ENCODE measurements at places on chromosomes 2 and 18.

GRCh38 chr2:235468978-235469655 lies 24.7 kb upstream of the AGAP1 start:
- no peak for DNase-seq

GRCh38 chr18:45775241-45775676 lies 50.2 kb upstream of the SIGLEC15 start:
- DNase-seq: peak; percentile 52

DNA sequence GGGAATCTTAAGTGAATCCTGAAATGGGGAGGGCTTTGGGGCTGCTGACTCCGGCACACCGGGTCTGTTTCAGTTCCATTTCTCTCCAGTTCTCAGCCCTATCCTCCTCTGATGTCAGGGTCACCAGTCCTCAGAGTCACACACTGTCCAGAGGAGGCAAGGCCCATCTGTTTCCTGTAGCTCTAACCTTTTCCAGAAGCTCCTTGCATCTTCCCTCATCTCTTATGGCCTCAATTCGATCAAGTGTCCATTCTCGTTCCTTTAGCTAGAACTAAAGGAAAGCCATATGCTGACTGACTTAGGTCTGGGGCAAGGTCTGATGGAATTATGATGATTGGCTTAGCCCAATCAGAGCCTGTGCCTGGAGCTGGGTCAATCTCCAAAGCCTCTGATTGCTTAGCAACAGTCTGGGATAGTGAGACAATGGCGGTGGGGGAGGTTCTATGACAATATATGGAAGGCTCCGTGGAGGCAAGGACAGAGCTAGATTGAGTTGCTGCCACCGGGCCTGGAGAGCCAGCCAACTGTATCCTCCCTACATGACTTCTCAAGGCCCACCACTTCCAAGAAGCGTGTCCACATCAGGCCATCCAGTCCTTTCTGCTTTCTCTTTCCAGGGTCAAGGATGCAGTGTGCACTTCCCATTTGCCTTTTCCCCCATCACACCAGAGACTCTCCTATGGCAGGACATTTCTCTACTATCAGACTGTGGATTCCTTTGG lies 5.2 kb downstream of the ANKRD53 start:
- DNase-seq: no peak

GRCh38 chr2:6866275-6866671 lies 566 bp upstream of the CMPK2 start:
- DNase-seq: peak; percentile 31

DNA sequence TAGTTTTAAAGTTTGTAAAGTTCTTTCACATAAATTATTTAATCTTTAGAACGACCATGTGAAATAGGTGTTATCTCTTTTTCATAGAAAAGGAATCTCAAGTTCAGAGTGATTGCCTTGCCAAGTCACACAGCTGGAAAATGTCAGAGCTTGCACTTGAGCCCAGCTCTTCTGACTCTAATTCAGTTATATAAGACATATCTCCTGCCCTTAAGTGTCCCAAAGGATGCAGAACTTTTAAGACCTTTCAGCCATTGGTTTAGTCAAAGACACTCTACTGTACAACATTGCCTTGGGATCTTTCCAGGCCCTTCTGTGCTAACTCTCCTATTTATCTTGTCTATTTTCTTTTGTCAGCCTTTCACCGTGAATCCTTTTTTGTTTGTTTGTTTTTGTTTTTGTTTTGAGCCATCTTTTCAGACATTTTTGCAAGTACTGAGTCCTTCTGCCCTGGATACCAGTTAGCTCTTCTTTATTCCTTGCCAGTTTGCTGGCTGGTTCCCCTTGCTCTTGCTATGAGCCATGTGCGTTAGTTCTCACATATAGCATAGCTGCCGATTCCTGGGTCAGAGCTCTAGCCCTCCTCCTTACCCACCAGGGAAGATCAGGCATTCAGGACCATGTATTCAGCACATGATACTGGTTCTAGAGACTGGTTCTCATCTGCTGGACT lies 160.0 kb upstream of the MYO3B start:
- no peak for DNase-seq

DNA sequence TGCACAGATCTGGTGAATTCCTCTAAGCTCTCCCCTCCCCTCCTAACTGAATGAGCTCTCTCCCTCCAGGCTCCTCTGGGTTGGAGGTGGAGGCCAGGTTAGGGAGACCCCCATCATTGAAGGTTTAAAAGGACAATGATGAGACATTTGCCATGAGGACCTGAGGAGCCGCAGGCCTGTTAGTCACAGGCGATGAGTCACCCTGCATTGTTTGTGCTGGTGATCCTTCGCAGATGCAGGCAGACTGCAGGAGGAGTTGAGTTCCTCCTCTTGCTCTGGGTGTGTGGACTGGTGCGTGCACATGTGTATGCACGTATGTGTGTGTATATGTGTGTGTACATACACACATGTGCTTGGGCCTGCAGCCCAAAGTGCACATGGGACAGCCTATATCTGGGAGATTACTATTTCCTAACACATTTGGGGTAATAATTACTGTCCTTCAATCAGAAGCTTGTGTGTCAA lies 42.0 kb downstream of the MCFD2 start:
- DNase-seq: no peak

- no peak for DNase-seq
Measured at GRCh38 chr2:1942836-1943360, 198.6 kb upstream of the PXDN start.

- no peak for DNase-seq
Measured at GRCh38 chr2:168896783-168897182, 4.3 kb upstream of the G6PC2 start.

GRCh38 chr2:18123211-18123570 lies 244.7 kb downstream of the KCNS3 start:
- DNase-seq: no peak

- no peak for DNase-seq
Measured at GRCh38 chr2:16861111-16861510, 195.5 kb upstream of the CYRIA start.

DNA sequence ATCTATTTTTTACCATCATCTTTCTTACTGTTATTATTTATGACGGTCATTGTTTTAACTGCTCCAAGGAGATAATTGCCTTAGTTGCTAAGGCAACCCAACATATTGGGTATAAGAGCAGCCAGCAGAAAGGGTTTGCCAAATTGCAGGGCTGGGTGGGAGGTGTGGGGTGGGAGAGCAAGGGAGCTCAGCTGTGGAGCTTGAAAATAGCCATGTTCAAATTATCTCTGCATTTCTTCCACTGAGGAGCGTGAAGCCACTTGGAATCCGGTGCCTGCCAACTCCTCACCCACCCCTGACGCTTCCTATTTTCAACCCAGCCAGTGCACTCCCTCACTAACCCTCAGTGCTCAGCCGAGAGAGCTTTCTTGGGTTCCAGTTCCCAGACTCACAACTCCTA lies 60.8 kb downstream of the SETBP1 start:
- no peak for DNase-seq

GRCh38 chr2:25336383-25336841 lies 5.3 kb downstream of the DNMT3A start:
- no peak for DNase-seq

GRCh38 chr18:66553824-66554223 lies 50.1 kb downstream of the CDH19 start:
- no peak for DNase-seq

DNA sequence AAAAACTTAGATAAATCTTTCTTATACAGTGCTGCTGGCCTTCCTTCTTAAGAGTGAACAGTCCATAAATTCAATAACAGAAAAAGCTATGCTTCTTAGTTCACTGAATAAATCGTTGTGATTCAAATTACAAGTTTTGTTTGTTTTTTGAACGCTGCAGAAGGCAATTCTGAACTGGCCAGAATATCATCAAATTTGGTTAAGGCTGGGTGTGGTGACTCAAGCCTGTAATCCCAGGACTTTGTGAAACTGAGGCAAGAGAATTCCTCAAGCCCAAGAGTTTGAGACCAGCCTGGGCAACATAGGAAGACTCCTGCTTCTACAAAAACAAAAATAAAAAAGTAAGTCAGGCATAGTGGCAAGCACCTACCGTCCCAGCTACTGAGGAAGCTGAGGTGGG lies 111.2 kb upstream of the SLC39A10 start:
- no peak for DNase-seq

GRCh38 chr2:137925599-137925998 lies 38.7 kb upstream of the HNMT start:
- no peak for DNase-seq

DNA sequence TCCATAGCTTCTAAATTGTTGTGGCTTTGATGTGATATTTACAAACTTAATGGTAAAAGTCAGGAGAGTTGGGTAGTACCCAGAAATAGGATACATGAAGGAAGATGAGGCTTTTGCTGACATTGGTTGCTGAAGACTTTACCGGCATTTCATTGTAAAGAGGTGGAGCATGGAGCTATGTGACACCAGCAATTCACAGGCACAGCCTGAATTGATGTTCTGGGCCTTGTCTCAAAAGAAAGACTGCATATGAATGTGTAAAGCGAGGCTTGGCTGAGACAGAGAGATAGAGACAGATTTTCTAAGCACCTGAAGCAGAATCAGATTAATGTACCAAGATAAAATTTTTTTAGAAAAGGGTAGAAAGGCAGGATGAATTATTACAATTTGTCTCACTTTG lies 864.9 kb upstream of the ID2 start:
- no peak for DNase-seq

- no peak for DNase-seq
Measured at GRCh38 chr2:44075541-44075940, 79.8 kb upstream of the LRPPRC start.

- DNase-seq: no peak
Measured at GRCh38 chr18:44791520-44791919, 110.8 kb downstream of the SETBP1 start.

GRCh38 chr18:39604836-39605235 lies 2039.2 kb upstream of the CELF4 start:
- DNase-seq: no peak

DNA sequence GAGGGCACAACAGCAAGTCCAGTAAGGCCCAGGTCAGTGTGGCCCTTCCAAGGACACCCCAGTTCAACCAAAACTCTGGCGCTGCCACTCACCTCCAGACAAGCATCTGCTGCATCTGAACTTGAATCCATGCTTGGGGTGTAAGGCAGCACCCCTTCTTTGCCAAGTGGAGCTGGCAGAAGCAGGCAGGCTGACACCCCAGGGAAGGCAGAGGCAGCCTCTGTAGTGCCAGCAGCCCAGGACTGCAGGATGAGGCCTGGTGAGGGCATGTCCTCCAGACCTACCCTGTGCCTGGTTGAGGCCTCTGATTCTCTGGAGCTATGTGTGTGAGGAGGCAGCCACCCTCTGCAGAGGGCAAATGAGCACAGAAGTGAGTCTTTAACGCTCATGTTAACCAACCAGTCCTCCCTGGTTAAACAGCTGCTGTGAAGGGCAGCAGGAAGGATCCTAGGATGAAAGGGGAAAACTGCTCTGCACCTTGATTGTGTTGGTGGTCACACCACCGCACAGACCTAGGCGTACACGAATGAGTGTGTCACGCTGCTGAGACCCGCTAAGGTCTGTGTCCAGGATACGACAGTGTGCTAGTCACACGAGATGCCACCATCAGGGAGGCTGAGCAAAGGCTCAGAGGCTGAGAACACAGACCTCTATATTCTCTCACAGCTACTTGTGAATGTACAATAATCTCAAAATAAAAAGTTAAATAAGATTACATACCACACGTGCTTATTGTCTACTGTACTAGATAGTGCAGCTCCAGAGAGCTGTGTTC lies 2.2 kb downstream of the PARD6G start:
- no peak for DNase-seq

DNA sequence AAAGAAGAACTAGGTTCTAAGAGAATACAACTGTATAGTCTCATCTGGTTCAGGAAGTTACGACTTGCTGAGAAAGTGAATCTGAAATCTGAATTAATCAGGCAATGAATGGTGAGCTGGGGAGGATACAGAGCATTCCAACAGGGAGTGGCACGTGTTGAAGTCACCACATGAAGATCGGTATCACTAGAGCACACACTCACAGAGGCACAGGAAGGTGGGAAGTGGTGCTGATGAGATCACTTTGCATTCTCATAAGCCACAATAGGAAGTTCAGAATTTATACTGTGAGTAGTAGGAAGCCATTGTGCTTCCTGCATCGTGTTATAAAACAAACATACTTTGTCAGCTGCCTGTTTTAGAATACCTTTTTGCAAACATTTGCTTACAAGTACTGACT lies 615.0 kb upstream of the DDX18 start:
- no peak for DNase-seq

- DNase-seq: no peak
Measured at GRCh38 chr18:25516747-25517498, 165.0 kb upstream of the ZNF521 start.

GRCh38 chr2:232455426-232456255 lies at the start of gene ALPI:
Gene ALPI, plus strand, starts transcription at chr2:232456153. Its CDS starts 47 bp downstream, at chr2:232456200.
- DNase-seq: no peak

DNA sequence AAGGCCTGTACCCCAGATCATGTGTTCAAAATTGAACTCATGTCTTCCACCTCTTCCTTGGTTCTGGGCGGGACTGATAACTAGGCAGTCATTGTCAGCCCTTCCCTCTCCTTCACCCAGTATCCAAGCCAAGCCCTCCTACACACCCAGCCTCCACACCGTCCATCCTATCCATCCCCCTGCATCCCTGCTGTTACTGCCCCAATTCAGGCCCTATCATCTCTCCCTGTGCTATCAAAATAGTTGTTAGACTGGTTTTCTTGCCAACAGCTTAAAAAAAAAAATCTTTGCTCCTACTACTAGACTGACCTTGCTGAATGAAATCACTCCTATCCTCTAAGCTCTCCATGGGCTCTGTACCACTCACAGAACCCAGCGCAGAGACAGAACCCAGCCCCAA lies 32.8 kb downstream of the TGFA start:
- no peak for DNase-seq

- DNase-seq: no peak
Measured at GRCh38 chr18:36442717-36443116, 145.2 kb downstream of the FHOD3 start.

DNA sequence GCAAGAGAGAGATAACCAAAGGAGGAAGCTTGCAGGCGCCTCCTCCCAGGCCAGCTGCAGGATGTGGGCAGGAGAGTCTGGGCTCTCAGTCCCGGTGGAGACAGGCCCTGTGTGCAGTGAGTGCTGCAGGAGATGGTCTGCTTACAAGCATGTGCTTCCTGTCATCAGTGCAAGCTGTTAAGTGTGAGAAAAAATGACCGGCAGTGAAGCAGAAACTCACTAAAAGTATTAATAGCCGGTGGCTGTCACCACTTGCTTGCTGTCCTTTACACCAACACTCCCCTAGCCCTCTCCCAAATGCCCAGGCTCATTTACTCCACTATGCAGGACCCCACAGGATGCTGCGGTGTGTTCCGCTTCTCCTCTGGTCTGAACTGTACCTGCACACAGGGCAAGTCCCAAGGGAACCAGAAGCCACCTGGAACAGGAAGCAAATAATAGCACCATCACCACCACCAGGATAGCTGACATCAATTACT lies 435.6 kb upstream of the HS6ST1 start:
- no peak for DNase-seq

DNA sequence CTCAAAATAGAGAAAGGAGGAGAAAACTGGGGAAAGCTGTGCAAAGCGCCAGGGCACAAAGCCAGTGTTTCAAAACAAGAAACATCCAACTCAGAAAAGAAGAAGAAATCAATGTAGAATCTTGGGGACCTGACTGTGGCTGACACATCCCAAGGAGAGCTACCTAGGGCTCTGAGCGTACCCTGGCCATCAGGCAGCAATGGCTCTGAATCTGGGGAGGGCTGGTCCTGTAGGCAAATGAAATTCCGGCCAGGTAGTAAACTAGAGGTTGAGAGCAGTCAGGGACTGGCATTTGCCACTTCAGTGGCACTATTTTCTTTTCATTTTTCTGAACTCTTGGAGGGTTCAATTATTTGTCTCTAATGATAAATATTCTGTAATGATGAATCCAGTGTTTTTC lies 525.8 kb downstream of the STK39 start:
- DNase-seq: no peak
